NCI-H1436 (cell line): ENCODE measurements at places on chromosomes 12 and 14.

- peak; percentile 67 for DNase-seq
These were observed 14.6 kb upstream of the NR4A1 start for GRCh38 chr12:52036587-52037171.

- DNase-seq, result no peak
These were observed 15.4 kb downstream of the VASH1 start for GRCh38 chr14:76776428-76777251.

DNA sequence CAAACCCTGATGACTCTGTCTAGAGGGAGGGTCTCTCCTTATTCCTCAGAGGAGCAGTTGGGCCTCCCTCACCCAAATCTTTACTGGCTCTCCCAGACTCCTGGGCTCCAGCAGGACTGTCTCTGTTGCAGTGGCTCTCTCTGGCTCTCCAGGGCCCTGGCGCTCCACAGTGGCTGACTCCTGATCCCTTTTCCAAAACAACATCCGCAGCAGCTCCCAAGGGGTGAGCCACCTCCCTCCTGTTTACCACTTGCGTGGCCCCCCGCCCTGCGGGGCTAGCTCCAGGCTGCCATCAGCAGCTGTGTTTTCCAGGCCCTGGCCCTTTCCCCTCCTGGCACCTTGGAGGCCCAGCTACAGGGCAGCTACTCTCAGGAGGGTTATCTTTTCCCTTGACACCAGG is 123.5 kb downstream of the CALM1 start:
- DNase-seq, result no peak

- no peak for DNase-seq
These were observed 132.9 kb upstream of the SLC35F4 start for GRCh38 chr14:57998766-57999165.

GRCh38 chr14:51929166-51929565 is 60.2 kb upstream of the RTRAF start:
- DNase-seq, result no peak

DNA sequence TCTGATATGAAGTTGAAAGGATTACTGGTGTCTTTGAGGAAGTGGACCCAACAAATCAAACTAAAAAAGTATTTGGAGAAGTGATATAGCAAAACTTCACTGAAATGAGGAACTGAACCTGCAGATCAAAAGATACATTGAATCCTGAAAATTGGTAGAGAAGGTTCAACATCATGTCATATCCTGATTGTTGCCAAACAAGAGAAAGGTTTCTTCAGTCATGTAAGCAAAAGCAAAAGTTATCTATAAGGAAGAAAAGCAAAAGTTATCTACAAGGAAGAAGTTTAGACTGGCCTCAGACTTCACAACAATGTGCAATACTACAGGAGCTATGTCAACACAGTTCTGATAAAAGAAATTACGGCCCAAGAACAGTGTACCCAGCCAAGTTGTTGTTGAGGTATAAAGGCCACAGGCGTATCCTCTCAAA is 142.7 kb downstream of the RAD51B start:
- DNase-seq, result no peak

DNA sequence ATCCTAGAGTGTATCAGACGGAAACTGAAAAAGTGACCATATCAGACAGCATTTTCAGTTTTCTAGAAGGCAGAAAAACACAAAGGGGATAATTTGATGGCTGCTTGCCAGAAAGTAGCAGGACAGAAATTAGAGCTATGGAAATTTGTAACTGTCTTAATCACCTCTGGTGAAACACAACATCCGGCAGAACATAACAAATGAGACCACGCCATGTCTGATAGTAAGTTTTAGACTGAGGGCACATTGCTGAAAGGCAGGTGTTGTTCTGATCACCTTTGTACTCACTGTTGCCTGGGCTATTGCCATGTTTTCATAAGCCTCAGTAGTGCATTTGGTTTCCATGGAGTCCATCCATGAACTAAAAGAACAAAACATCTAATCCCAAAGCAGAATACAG is 290.3 kb downstream of the PAWR start:
- no peak for DNase-seq

- no peak for DNase-seq
These were observed 102.2 kb downstream of the WSCD2 start for GRCh38 chr12:108231109-108231905.

GRCh38 chr12:74334780-74335179 is 202.9 kb upstream of the ATXN7L3B start:
- no peak for DNase-seq

DNA sequence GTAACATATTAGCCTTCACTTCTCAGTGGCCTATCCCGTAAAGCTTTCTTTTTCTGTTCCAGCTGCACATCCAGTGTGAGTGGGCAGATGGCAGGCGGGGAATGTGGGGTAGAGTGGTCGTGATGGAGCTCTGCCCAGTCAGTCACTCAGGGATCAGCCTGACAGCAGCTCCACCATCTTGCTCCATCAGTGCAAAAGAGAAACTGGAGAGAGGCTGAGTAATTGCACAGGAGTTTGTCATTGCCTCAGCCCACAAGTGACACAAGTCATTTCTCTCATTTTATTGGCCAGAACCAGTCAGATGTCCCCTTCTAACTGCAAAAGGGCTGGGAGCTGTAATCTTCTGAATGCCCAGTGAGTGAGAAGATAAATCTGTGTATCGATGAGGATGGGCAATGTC is 66.5 kb downstream of the ATP23 start:
- no peak for DNase-seq

- DNase-seq, result no peak
These were observed 59.9 kb downstream of the PKP2 start for GRCh38 chr12:32836710-32837109.

DNA sequence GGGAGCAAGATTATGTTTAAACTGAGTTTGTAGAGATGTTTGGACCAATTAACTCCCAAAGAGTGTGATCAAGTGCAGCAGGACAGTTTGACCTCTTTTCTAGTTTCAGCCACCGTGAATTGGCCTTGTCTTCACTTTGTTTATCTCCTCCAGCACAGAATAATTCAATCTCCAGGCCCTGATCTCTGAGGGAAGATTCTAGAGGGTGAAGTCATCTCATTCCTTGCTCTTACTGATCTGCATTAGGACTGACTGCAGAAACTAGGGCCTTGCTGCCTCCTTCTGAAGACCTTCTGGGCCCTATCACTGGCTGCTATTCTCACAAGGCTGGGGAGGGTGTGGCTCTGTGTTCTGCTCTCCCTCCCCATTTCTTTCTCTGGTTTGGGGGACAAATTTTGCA is 29.4 kb downstream of the C12orf75 start:
- no peak for DNase-seq

- DNase-seq, result no peak
These were observed 39.3 kb downstream of the BBS10 start for GRCh38 chr12:76308866-76309265.

GRCh38 chr14:87869619-87870583 is 123.1 kb downstream of the GALC start:
- DNase-seq, result no peak

DNA sequence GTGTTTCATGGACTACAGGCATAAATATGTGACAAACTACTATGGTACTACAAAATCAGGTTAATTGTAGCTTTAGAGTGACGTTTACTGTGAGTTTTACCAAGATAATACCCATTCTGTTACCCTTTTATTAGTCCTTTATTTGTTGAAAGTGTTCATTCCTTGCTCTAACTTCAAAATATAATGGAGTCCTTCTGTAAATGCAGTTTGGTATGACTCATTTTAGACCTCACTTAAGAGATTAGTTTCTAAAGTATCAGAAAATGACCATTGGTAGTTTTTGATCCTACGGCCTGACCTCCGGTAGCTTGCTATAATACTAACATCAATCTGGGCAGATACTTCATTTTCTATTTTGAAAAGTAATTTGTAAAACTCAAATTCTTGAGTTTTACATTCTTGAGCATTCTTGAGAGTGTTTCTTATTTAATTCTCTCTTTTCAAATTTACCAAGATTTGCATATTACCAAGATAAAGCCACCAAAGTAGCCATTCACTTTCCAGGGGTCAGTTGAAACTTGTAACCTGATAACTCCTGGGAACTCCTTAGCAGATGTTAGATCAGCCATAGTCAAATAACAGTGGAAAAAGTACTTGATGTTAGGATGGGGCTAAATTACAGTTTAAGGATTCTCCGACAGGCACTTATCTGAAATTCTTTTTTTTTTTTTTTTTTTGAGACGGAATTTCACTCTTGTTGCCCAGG is 4.2 kb downstream of the HSPA2 start:
- no peak for DNase-seq

DNA sequence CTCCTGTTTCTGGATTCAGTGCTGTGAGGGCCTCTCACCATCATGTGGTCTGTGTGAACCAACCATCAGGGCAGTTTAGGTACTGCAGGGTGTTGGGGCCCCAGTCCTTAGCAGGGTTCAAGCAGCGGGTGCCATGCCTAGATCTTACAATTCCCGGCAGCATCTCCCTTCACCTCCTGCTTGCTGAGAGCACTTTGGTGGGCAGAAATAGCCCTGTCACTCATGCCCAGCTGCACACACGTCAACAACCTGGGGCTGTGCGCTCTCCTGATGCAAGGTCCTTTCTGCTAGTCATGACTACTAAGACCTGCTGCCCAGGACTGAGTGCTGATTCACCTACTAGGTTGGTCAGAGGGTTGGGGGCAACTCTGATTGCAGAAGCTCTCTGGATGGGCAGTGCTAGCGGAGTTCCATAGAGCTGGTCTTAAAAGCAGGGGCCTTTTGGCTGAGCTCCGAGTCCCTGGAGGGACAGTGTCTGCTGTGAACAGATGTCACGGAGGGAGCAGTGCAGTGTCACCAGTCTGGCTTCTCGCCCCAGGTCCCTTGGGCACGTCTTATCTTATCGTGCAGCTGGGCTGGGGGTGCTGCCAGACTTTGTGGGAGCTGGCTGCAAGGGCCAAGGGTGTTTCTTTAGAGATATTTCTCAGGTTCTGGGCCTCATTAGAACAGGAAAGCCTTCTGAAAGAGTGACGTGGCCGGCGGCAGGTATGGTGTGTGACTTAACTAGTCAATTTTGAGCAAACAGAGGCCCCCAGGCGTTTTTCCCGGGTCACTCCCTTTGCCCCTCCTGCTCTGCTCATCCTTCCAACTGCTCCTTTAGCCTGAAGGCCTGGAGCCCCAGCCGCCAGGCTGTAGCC is 71.8 kb downstream of the NINJ2 start:
- DNase-seq, result no peak

- DNase-seq, result no peak
These were observed 53.4 kb downstream of the METTL25 start for GRCh38 chr12:82411546-82412230.

DNA sequence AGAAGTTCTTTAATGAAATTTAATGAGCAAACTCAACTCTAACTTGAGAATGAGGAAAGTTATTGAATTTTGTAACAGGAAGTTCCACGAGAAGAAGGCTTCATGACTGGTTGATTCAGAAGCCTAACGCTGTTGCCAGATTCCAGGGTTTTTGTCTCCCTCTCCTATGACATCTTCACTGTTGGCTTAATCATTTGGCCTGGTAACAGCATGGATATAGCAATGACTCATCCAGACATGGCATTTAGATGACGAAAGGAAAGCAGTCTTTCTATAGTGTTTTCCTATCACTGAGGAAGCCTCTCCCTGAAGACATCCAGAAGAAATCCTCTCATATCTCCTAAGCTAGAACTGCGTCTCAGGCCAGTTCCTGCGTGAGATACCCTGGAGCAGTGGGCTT is 9.4 kb upstream of the KCNA1 start:
- no peak for DNase-seq

- no peak for DNase-seq
These were observed 106.3 kb downstream of the SCARB1 start for GRCh38 chr12:124757329-124757728.

GRCh38 chr14:26855077-26855753 is 257.4 kb upstream of the NOVA1 start:
- no peak for DNase-seq

DNA sequence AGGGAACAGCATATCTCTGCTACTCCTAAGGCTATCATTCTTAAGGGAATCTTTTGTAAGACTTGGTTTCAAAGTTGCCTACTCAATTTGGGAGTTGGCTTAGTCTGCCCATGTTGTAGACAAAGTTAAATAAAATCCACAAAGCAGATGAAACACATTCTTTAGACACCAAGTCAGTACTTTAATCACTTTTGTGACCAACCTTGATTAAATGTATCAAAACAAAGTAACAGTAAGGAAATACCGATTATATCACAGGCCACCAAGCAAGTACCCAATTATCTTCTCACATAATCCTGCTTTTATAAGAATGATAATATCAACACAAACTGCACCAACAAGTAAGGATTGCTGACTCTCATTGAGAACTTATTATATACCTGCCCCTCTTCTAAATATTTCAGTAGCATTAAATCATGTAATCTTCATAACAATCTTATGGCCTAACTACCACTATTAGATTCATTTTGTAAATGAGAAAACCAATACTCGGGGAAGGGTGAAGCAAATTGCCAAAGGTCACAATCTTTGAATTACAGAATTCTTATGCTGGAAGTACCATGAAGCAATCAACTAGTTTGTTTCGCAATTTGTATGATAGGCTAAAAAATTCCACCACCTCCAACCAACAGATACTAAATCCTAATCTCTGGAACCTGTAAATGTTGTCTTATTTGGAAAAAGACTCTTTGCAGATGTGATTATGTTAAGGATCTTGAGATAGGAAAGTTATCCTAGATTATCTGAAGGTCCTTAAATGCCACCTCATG is 12.6 kb upstream of the DIO2 start:
- no peak for DNase-seq

DNA sequence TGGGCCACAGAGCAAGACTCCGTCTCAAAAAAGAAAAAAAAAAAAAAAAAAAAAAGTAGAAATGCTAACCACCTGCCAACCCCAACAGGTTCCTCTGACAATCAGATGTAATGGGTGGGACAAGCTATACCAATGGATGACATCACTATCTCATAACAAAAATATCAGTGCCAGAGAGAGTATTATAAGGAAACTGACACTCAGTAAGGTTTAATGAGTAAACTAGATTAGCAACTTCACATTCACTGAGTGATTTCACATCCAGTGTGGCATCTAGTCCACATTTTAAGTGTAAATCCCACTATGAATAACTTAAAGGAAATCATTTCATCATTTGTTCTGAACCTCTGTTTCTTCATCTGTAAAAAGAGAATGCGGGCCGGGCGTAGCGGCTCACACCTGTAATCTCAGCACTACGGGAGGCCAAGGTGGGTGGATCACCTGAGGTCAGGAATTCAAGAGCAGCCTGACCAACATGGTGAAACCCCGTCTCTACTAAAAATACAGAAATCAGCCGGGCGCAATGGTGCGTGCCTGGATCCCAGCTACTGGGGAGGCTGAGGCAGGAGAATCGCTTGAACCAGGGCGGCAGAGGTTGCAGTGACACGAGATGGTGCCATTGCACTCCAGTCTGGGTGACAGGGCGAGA is 1.8 kb downstream of the SART3 start:
- DNase-seq, result no peak

- DNase-seq, result no peak
These were observed 42.5 kb downstream of the CCNK start for GRCh38 chr14:99523704-99524055.

GRCh38 chr14:24068711-24069410 is 2.5 kb upstream of the CPNE6 start:
- DNase-seq, result no peak

DNA sequence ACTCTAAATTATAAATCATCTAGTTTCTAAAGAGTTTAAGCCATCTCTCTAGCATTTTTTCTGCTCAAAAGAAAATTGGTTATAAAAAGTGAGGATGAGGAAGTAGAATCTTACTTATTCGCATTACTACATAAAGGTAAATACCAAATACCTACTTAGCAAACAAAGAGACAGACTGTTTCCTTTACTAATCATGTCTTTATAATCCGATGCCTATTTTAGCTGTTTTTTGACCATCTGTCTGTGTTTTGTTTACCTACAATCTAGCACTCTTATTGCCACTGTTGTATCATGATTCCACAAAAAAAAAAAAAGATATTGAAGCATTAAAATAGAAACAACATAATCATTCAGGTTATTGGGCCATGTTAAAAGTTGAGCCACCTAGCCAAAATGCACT is 396.2 kb downstream of the PAWR start:
- DNase-seq, result no peak
